ENCODE measurements at places on chromosomes 16 and 17. TPM values are rescaled to one million over a fixed set of nuclear protein-coding genes. Genes with fewer than 3 reads are reported as not detected.

- DNase-seq: peak; percentile 65
Measured at GRCh38 chr16:3879887-3880564, 487 bp downstream of the CREBBP start.

- no peak for DNase-seq
Measured at GRCh38 chr17:78394209-78394608, 15.8 kb downstream of the PGS1 start.

DNA sequence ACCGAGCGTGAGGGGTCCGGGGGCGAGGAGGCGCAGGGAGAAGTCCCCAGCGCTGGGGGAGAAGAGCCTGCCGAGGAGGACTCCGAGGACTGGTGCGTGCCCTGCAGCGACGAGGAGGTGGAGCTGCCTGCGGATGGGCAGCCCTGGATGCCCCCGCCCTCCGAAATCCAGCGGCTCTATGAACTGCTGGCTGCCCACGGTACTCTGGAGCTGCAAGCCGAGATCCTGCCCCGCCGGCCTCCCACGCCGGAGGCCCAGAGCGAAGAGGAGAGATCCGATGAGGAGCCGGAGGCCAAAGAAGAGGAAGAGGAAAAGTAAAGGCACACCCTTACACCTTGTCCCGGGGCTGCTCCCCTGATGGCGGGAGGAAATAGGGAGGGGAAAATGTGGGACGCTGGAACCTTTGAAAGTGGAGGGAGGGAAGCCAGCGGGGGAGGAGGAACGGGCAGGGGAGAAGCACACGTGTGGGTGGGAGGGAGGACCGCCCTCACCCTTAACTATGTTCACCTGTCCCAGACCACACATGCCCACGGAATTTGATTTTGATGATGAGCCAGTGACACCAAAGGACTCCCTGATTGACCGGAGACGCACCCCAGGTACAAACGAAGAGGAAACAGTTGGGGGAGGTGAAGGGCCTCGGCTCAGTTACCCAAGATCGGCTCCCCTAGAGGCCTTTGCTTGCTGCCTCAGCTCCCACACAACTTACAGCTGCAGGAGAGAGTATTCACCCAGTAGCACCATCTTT, 916 bp downstream of the PAGR1 start:
- DNase-seq: peak; percentile 74

SMPD3 gene
- 0.05 TPM for total RNA-seq

GOSR1 gene
- 16.6 TPM for total RNA-seq

DNA sequence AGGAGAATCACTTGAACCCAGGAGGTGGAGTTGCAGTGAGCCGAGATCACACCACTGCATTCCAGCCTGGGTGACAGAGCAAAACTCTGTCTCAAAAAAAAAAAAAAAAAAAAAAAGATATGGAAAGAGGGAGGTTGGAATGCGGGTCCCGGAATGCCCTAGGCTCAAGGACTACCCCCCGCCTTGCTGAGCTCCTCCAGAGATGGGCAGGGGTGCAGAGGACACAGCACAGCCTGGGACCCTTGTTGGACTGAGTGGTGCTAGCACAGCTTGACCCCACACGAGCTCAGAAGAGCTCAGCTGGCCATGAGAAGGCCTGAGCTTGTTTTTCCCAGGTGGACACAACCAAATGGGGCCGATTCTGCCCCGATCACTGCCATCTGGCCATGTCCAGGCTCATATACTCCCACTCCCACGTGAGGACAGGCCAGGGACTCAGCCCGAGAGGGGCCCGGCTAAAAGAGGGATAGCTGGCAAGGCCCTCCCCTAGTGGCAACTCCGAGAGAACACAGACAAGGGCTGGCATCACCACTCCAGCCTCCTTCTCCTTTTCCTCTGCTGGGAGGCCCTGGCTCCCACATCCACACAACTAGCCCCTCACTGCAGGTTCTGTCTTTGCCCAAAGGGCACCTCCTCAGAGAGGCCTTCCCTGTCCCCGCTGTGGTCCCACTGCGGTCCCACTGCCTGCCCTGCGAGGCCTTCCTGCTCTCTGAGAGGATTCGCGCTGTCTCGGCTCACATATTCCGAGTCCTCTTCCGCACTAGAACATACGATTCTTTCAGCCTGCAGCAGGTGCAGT, 11.0 kb downstream of the SGCA start:
- DNase-seq: peak; percentile 52

DNA sequence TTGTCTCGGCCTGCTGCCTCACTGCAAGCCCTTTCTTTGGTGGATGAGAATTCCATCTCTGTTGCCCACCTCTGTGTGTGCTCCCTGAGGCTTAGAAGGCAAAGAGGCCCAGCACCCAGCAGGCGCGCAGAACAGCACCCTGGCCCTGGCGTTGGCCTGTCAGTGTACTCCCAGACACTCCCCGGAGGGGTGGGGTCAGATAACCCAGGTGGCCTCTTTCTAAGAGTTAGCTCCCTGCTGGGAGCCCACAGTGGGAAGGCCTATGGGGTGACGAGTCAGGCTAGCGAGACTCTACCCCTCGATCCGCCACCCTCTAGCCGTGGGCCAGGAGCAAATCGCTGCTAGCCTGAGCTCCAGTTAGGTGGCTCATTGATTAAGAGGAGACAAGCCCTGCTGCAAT, 38.1 kb downstream of the SRL start:
- DNase-seq: no peak

SEPHS2 gene
- total RNA-seq: 7.8 TPM

HSD11B2 gene
- total RNA-seq: 6.1 TPM

GRCh38 chr17:71257096-71257495, 863.7 kb upstream of the SOX9 start:
- DNase-seq: no peak

DNA sequence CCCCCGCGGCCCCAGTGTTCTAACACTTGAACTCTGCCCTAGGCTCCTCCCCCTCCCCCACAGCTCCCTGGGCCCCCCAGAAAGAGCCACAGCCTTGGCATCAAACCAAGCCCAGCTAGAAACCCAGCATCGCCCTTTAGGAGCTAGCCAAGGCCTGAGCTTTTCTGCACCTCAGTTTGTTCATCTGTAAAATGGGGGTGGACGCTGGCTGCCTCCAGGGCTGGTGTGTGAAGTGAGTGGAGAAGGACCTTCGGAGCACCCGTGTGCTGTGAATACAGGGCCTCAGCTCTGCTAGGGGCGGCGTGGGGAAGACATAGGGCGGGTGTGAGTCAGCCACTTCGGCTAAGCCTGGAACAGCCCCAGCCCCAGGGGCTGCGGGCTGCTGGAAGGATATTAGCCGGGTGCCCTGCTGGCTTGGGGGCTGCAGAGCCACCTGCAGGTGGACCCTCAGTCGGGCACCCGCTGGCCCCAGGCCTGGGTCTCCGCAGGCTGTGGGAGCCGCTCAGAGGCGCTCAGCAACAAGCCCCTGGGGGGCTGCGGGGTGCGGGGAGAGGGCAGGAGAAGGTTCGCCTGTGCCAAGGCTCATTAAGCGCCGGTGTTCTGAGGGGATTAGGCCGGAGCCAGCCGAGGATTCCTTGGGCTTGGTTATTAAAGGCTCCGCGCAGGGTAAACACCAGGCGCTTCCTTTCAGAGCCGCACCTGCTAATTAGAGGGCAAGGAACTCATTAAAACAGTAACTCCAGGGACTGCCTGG, 217.0 kb upstream of the CIBAR2 start:
- DNase-seq: no peak

- DNase-seq: no peak
Measured at GRCh38 chr17:12302711-12303110, 282.0 kb downstream of the MAP2K4 start.

DNA sequence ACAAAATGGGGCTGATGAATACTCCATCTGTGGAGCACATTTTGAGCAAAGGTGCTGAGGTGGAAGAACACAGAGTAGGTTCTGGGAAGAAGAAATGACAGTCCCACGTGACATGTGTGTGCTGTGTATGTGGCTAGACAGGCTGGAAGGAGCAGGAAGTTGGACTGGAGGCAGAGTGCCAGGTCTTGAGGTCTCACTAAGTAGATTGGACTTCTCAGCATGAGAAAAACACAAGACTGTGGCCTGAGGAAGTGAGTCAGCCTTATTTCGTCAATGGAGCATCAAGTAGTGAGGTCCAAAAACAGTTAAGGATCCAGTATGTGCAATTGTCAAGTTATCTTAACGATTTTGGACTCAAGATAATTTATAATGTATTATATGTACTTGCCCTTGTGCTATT, 736.5 kb downstream of the KCNJ2 start:
- DNase-seq: peak; percentile 77

DNA sequence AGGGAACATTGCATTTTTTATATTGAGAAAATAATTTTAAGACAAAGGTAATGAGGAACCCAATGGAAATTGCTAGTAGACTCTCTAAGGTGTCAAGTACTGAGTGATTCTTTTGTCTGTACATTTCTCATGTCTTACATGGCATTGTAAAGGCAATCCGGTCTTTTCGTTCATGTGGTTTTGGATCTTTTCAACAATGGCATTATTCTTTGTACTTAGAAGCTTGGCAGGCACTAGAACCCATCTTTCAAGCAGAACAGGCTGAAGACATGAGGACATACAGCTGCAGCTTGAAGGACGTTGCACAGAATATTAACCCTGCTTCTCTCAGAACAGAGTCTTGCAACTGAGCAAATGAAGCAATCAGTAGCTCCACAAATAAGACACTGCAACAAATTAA, 231.5 kb upstream of the ZFHX3 start:
- no peak for DNase-seq

SSTR5 gene
- total RNA-seq: 0.29 TPM

DNA sequence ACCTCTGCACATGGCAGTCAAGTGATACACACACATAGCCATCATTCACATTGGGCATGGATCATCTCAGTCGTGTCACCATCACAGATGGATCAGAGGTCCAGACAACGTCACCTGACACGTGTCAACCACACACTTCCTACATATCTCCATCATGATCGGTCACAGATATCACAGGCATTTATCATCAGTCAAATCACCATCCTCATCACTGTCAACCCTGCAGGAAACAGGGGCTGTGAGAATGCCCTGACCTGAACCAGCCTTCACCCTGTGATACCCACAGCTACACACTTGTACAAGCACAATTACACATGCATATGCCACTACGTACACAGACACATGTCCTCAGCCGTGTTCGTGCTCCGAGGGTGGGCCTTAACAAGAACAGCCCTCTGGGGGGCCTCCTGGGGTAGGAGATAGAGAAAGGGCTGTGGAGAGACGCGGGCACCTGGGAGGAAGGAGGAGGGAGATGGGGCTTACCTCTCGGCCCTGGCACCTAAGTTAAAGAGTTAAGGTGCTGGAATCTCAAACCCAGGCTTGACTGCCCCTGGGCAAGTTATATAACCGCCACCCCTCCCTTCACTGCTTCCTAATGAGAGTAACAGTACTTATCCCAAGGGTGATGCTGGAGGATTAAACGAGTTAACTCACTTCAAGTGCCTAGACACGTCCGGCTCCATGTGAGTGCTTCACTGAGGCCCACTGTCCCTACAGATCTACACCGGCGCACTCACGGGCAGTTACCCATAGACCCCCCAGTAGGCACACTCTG, 1.1 kb downstream of the SLC12A4 start:
- DNase-seq: no peak

Data from myocyte (in vitro differentiated cells).